ENCODE measurements at places on chromosomes 6 and 20.

GRCh38 chr20:50762435-50763220 is 31.2 kb downstream of the PARD6B start:
- peak; percentile 61 for ATAC-seq

DNA sequence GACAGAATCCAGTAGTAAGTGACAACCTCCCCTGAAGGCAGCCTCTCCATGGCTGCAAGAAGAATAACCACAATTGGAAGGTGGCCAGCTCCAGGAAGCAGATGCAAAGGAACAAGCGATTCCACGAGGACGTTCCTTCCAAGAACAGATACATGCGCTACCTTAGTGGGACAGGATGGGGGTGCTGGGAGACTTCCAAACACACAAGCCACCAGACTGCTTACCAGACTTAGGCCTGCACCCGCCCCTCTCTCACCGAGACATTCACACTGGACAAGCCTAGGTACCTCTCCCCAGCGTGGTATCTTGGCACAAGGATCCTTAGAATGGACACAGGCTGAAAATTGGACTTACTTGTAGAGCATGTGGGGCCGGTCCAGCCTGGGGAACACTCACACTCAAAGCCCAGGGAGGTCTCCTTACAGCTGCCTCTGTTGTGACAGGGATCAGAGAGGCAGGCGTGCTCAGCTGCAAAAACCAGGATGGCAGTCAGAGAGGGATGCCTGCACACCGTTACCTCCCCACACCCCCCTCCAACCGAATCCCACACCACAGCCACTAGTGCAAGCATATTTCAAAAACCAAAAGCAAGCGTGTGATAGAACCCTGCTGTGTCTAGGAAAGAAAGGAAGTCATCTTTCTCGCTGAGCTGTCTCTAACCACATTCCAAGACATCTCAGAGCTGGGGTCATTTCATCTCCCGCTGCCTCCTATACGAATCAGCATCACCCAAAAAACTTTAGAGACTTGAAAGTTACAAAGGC is 22.4 kb downstream of the JAG1 start:
- no peak for ATAC-seq

DNA sequence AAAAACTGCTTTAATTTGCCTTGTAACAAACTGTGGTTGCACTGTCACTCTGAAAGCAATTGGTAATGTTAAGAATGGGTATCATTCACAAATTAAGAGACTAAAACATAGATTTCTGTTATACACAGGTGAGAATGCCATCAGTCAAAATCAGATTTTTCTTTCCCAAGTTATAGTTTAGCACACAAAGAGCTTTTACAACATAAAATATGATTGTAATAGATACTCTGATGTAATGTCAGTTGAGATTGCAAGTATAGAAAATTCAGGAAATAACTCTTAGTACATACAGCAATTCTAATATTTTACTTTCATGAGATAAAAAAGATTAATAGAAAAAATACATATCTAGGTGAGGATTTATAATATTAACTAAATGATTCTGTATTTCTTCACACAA is 2.3 kb upstream of the ME1 start:
- ATAC-seq = no peak

GRCh38 chr20:43948455-43948854 is 33.8 kb downstream of the TOX2 start:
- ATAC-seq = peak; percentile 35
